AG09309 (cell line): ENCODE measurements at places on chromosomes 3 and 15.

GRCh38 chr15:89958107-89958805 is 42.9 kb upstream of the ZNF710 start:
- no peak for DNase-seq

DNA sequence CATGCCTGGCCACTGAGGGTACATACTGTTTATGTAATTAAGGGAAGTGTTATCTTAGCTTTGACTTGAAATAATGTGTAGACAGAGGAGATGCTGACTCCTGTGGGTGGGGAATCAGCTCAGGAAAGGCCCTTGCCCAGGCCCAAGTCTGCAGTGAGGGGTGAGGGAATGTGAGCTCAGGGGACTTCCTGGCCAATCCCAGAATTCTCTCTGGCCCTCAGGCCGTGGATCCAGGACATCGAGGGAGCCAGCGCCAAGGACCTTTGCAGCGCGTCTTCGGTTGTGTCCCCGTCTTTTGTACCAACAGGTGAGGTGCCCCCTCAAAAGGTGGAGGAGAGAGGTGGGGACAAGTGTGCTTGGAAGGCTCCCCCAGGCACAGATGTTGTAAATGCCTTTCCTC is 6.4 kb downstream of the CIB1 start:
- DNase-seq = no peak

- no peak for DNase-seq
Observed at GRCh38 chr15:69758810-69759790, 306.5 kb downstream of the RPLP1 start.

DNA sequence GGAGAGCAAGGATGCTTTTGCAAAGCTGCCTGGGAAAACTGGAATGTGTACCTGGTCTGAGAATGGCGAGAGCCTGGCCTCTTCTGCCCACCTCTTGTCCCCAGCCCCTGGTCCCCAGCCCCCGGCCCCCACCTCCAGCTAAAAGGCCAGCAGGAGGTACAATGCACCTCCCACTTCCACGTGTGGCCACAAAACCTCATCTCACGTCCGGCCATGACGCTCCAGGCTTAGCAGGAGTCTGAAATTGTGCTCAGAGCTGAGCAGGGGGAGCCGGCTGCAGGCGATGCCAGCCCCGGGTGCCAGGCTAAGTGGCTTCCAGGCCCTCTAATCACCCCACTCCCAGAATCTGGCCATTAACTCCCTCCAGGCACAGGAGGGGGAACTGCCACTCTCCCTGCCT is 83.1 kb upstream of the PRR20G start:
- DNase-seq = no peak

GRCh38 chr3:182904164-182904563 is 76.2 kb downstream of the DCUN1D1 start:
- DNase-seq = no peak

DNA sequence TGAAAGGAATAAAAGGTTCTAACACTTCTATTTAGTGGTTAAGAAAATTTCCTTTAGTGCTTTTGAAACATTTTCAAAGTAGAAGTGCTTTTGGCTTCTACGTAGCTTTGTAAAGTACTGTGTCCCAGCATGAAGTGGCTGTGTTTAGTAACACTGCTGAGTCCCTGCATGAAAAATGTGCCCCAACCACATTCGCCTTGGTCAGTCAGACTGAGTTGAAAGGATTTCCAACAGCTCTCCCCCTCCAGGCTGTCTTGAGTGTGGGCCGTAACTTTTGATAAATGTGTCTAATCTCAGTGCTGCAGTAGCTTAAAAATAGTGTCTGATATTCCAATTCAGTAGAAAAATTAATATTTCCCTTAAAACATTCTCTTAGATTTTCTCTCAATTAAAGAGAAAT is 115.0 kb downstream of the NR1D2 start:
- peak; percentile 51 for DNase-seq

GRCh38 chr15:63035253-63035652 is 7.3 kb upstream of the TPM1 start:
- no peak for DNase-seq

- DNase-seq = no peak
Observed at GRCh38 chr3:107752202-107752990, 229.6 kb downstream of the BBX start.

DNA sequence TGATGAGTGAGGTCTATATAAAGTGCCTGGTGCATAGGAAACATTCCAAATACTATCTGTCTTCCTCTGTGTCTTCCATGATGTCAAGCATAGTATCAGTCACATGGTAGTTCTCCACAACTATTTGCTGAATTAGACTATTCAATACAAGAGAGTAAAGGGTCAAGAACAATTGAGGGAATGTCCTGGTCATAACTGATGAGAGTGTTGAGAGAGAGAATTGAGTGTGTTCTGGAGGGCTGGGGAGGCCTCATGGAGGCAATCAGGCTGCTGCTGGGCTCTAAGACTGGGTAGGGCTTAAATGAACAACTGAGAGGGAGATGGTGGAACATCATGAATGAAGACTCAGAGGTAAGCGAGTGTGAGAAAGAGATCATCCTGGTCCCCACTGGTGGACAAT is 433.7 kb upstream of the ONECUT1 start:
- DNase-seq = no peak

DNA sequence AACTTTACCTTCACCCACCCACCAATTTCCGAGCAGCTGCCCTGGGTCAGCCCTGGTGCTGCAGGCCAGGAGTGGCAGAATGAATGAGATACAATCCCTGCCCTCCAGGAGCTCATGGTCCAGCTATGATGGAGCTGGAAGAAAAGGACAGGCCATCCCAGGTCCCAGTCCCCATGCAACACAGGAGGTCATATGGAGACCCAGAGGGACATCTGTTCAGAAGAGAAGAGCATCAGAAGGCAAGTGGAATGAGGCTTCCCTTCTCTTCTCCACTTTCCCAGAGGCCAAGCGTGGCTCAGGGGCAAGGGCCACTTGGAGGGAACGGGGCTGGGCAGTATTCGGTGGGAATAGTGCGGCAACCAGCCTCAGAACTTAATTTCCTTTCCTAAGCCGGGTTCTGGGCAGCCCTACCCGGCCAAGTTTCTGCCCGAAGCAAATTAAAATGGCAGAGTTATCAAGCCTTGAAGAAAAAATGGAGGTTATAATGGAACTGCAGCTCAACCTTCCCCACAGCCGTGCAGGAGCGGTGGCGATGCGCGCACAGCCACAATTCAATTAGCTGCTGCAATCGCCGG is 35.9 kb downstream of the TLE3 start:
- DNase-seq = no peak

DNA sequence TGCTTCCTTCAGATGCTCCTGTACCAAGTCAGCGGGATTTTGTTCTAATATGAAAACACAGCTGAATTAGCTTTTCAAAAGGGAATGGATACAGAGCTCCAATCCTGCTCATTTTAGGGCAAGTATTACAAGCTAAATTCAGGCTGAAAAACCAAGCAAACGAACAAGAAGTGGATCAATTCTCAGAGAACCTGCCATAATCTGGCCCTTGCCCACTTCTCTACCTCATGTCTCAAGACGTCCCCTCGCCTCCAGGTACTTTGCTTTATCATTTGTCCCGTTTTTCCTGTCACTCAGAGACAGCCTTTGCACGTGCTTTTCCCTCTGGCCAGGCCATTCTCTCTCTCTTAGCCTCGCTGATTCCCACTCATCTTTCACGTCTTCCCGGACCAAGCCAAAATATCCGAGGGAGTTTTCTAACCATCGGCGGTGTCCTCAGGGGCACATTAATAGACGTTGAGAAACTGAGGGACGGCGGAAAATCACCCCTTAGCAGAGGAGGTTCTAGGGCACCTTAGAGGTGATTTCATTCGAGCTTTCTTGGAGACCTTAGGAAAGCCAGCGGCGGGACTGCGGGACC is 654 bp downstream of the SUSD5 start:
- DNase-seq = no peak

DNA sequence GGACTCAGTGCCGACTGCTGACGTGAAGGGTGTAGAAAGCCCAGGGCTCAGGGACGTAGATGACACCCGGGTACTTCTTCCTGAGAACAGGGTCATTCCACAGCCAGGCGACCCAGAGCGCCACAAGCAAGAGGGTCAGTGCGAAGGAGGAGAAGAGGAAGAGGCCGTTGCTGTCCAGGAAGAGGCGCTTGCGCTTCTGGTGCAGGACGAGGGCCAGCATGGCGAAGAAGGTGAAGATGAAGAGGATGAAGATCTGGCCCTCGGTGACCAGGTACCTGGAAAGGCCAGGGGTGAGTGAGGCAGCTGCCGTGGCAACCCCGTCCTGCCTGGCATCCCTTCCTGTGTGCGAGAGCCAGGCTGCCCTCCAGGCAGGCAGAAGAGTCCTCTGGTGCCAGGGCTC is 3.0 kb upstream of the CALML4 start:
- no peak for DNase-seq

- DNase-seq = no peak
Observed at GRCh38 chr15:82870727-82871320, 61.4 kb downstream of the WHAMM start.

DNA sequence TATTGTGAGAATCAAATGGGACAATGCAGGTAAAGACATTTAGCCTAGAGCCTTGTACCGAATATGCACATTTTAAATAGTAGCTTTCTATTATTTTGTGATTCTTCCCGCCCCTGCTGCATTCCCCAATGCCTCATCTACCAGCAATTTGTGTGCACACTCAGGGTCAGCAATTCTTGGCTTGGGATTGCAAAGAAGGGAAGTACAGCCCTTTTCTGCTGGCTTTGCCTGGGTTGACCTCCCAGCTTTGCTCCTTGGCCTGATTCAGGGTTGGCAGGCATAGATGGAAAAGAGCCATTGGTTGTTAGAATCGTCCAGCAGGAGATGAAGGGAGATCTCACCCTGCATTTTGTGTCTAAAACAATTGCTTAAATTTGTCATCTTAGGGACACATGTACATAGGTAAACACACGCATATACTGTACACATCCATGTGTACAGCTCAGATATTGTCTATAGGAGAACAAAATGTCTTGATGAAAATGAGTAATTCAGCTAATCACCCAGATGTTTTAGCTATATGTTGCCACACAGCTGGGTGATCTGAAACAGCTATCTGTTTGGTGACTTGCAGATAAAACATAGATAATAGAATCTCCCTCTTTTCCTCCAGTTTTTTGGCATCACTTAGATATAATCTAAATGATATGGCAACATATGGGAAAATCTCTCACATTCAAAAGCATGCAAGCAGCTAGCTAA is 340.9 kb upstream of the TBL1XR1 start:
- no peak for DNase-seq

DNA sequence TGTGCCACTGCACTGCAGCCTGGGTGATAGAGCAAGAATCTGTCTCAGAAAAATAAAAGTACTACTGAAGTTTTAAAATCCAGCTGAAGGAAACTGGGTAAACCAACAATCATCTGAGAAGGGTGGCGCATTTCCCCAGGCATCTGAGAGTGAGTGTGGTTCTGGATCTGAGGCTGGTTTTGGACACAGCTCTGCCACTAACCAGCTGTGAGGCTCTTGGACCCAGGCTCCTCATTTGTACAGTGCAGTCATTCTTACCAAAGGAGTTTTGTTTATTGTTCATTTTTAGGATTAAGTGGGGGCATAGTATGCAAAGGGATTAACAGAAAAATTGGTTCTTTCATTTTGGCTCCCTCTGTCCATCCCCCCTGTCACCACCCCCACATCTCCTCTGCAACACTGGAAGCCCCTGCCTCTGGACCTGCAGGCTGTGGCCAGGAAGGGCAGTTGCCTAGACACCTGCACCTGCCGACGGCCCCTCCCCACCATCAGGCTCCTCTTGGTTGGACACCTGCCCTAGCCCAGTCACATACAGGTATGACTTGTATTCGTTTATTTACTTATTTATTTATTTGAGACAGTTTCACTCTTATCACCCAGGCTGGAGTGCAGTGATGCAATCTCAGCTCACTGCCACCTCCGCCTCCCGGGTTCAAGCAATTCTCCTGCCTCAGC is 8.8 kb downstream of the NUP210 start:
- DNase-seq = no peak

DNA sequence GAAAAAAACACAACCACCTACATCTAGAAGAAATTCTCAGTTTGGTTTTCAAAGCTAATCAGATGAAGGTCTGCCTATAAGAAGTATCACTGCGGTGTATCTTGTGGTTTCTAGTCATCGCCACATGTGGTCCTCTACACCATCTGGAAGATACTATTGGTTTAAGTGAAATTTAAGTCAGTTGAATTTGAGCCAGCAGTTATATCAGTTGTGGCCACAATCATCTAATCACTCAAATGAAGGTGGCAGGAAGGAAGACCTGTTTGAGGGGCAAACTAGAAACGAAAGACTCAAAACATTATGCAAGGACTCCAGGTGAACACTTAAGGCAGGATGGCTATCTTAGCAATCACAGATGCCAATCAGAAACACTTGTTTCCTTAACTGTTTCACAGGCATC is 48.7 kb downstream of the ETV5 start:
- DNase-seq = no peak

- no peak for DNase-seq
Observed at GRCh38 chr3:196141052-196141865, 59.4 kb upstream of the TFRC start.

DNA sequence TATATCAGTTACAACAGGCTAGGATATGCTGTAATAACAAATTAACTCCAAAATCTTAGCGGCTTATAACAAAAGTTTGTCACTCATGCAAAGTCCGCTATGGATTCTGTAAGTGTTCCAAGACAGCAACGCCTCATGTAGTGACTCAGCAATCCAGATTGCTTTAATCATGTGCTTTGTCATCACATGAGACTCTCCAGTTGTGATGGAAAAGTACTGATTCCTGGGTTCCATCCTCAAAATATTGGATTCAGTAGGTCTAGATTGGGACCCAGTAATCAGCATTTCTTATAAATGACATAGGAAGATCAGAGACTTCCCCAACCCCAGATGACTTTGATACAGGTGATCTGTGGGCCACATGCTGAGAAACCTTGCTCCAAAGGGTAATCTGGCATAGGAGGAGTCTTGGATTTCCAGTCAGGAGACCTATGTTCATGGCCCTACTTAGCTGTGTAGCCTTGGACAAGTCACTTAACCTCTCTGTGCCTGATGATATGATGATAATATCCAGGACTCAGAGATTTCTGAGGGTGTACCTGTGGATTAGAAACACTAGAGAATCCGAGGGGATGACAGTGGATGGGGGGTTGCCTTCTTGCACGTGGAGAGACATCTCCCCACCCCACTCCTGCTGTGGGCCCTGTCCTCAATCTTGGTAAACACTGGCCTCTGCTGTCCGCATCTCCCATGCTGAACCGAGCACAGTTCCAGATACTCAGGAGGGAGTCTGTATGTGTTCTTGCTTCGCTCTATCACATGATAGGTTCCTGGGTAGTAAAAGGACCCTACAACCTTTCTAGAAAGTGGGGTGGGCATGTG is 65.5 kb downstream of the CORO2B start:
- peak; percentile 55 for DNase-seq
